ENCODE measurements at places on chromosomes 7 and 10. TPM values are rescaled to one million over a fixed set of nuclear protein-coding genes. Genes with fewer than 3 reads are reported as not detected.

CCT6A gene
- polyA plus RNA-seq, result 155 TPM

PIP gene
- polyA plus RNA-seq, result not detected

SAP25 gene
- polyA plus RNA-seq, result 2.3 TPM

DPY19L1 gene
- polyA plus RNA-seq, result 12.7 TPM

SLC26A5 gene
- not detected for polyA plus RNA-seq

SFXN3 gene
- polyA plus RNA-seq, result 16.6 TPM

ANLN gene
- 0.38 TPM for polyA plus RNA-seq

MUC12 gene
- polyA plus RNA-seq, result not detected

DYNC1I1 gene
- 7.4 TPM for polyA plus RNA-seq

OR2A25 gene
- not detected for polyA plus RNA-seq

DMBT1 gene
- not detected for polyA plus RNA-seq

CTAGE8 gene
- polyA plus RNA-seq, result 0.29 TPM

ELMO1 gene
- polyA plus RNA-seq, result 14.3 TPM

SMO gene
- polyA plus RNA-seq, result 1.7 TPM

HKDC1 gene
- not detected for polyA plus RNA-seq

EFCAB10 gene
- not detected for polyA plus RNA-seq

SLC18A3 gene
- not detected for polyA plus RNA-seq

C10orf53 gene
- not detected for polyA plus RNA-seq

VWA2 gene
- polyA plus RNA-seq, result not detected

HTRA1 gene
- 35.4 TPM for polyA plus RNA-seq

PTTG1IP2 gene
- not detected for polyA plus RNA-seq

TCAF2 gene
- 0.25 TPM for polyA plus RNA-seq

SPDYE11 gene
- not detected for polyA plus RNA-seq

HOXA7 gene
- polyA plus RNA-seq, result 0.04 TPM

C7orf57 gene
- polyA plus RNA-seq, result not detected

H2AZ2 gene
- polyA plus RNA-seq, result 131 TPM

KCNH2 gene
- 99.9 TPM for polyA plus RNA-seq

SVIL gene
- polyA plus RNA-seq, result 115 TPM

SPDYE1 gene
- not detected for polyA plus RNA-seq

OPTN gene
- 59.0 TPM for polyA plus RNA-seq

ITIH5 gene
- polyA plus RNA-seq, result 4.2 TPM

CDHR1 gene
- polyA plus RNA-seq, result 0.12 TPM

LRIT2 gene
- not detected for polyA plus RNA-seq

PRF1 gene
- 1.5 TPM for polyA plus RNA-seq

RARRES2 gene
- 33.0 TPM for polyA plus RNA-seq

UPK3B gene
- polyA plus RNA-seq, result not detected

ZNF467 gene
- 10.5 TPM for polyA plus RNA-seq

BMPER gene
- 0.88 TPM for polyA plus RNA-seq
